Endothelial cell of umbilical vein (primary cell): ENCODE measurements at places on chromosomes 1 and 21.

GRCh38 chr21:22575165-22575584 is 1577.0 kb downstream of the NCAM2 start:
- peak; percentile 93 for DNase-seq
- no peaks in the 10 kb centered on the region for H3K27me3 ChIP-seq
- H3K4me3 ChIP-seq, result no peak overlapping the region
- no peak overlapping the region for H3K27ac ChIP-seq
- H3K4me1 ChIP-seq, result peaks cover 3% of the 10 kb centered on the region

- DNase-seq, result peak; percentile 67
- H3K4me3 ChIP-seq, result no peak overlapping the region
- no peaks in the 10 kb centered on the region for H3K27me3 ChIP-seq
- no peaks in the 10 kb centered on the region for H3K36me3 ChIP-seq
- peak overlapping the region; percentile 13 for H3K27ac ChIP-seq
Observed at GRCh38 chr1:212749821-212750535, 41.6 kb downstream of the NSL1 start.

GRCh38 chr1:21925334-21925940 is 11.7 kb downstream of the HSPG2 start:
- peak overlapping the region; percentile 79 for H3K27ac ChIP-seq
- no peak overlapping the region for H3K4me3 ChIP-seq
- no peaks in the 10 kb centered on the region for H3K27me3 ChIP-seq

- no peaks in the 10 kb centered on the region for H3K36me3 ChIP-seq
- no peak for DNase-seq
- no peak overlapping the region for H3K27ac ChIP-seq
- H3K27me3 ChIP-seq, result no peaks in the 10 kb centered on the region
- no peak overlapping the region for H3K4me3 ChIP-seq
Observed at GRCh38 chr21:27423906-27424595, 457.2 kb upstream of the ADAMTS5 start.

DNA sequence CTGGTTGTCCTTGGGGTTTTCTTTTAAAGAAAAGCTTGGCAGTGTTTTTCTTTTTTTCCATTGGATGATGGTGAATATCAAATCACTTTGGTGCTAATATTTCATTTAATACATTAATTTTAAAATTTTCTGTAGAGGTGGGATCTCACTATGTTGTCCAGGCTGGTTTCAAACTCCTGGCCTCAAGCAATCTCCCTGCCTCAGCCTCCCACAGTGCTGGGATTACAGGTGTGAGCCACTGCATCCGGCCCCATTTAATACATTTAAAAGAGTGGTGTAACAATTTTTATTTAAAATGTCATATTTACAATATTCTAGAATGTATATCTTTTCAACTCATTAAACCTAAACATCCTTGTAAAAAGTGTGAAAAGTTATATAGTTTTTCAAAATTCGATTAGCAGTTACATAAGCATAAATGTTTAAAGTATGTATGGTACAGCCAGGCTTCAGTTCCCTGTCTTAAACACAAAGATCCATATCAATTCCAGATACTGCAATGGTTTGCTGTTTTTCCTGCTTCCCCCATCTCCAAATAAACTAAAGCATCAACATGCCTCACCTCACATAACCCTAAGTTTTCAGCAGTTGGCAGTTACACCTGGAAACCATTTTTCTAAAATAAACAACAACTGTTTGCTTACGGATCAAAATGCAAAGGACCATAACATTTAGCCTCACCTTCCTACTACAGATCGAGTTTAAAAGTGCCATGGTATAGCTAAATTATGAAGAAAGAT is 8.9 kb upstream of the LGALS8 start:
- H3K4me3 ChIP-seq, result no peak overlapping the region
- H3K36me3 ChIP-seq, result no peaks in the 10 kb centered on the region
- H3K4me1 ChIP-seq, result no peaks in the 10 kb centered on the region
- DNase-seq, result no peak

GRCh38 chr1:116902027-116902426 is 7.7 kb upstream of the PTGFRN start:
- no peak overlapping the region for H3K27ac ChIP-seq
- H3K4me3 ChIP-seq, result no peak overlapping the region
- no peaks in the 10 kb centered on the region for H3K36me3 ChIP-seq
- no peaks in the 10 kb centered on the region for H3K4me1 ChIP-seq
- H3K27me3 ChIP-seq, result peaks cover 17% of the 10 kb centered on the region
- DNase-seq, result no peak

DNA sequence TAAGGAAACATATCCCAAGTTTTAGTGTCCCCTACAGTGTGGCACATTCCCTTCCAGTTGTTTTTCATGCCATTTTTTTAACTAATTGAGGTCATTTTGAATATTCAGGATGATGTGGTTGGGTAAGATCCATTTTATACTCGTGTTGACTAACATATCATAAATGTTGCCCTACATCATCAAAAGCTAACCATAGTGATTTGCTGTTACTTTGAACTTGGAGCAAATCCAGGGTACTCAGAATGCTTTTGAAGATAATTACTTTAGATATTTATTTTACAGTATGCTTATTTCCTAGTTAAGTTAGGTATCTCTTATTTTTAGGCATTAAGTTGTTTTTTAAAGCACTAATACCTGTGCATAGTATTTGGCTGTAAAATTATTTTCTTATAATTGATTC is 57.8 kb downstream of the DYRK1A start:
- H3K27me3 ChIP-seq, result no peaks in the 10 kb centered on the region
- H3K4me1 ChIP-seq, result peaks cover 14% of the 10 kb centered on the region
- H3K27ac ChIP-seq, result no peak overlapping the region
- peaks cover 6% of the 10 kb centered on the region for H3K36me3 ChIP-seq
- peak; percentile 18 for DNase-seq

DNA sequence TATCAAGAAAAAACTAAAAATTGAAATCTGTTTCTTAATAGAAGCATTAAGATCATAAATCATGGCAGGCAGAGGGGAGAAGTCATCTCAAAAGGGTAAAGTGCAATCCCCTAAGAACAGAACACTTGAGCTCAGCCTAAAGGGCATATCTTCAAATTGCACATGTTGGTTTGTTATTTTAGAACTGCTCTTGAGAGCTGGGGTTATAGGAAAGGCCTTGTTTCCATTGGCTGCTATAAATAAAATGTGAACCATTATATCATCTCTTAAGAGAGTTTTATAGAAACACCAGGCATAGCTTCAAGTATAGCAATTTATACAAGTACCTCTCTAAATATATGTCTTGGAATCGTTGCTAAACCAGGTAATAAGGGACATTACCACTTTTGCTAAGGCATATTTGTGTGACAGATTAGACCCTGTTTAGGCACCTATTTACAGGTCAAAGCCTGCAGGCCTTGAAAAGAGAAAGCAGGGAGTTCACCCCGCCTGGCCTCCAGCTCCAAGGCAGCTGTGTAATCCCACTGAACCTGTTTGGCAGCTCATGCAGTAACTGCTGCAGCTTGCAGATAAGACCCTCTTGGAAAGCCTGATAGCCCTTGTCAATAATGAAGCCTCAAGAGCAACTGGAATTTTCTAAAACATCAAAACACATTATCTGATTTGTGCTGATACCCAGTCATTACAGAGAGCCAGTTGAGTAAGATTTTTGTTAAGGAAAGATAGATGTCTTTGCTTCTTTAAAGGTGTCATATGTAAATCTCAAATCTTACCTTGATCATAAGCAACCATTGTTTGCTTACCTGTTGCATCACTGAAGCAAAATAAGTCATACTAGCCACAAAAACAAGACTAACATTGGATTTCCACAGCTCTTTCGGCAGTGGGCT is 24.2 kb upstream of the SYDE2 start:
- peaks cover 27% of the 10 kb centered on the region for H3K27me3 ChIP-seq
- no peaks in the 10 kb centered on the region for H3K4me1 ChIP-seq
- H3K4me3 ChIP-seq, result no peak overlapping the region
- no peak for DNase-seq

DNA sequence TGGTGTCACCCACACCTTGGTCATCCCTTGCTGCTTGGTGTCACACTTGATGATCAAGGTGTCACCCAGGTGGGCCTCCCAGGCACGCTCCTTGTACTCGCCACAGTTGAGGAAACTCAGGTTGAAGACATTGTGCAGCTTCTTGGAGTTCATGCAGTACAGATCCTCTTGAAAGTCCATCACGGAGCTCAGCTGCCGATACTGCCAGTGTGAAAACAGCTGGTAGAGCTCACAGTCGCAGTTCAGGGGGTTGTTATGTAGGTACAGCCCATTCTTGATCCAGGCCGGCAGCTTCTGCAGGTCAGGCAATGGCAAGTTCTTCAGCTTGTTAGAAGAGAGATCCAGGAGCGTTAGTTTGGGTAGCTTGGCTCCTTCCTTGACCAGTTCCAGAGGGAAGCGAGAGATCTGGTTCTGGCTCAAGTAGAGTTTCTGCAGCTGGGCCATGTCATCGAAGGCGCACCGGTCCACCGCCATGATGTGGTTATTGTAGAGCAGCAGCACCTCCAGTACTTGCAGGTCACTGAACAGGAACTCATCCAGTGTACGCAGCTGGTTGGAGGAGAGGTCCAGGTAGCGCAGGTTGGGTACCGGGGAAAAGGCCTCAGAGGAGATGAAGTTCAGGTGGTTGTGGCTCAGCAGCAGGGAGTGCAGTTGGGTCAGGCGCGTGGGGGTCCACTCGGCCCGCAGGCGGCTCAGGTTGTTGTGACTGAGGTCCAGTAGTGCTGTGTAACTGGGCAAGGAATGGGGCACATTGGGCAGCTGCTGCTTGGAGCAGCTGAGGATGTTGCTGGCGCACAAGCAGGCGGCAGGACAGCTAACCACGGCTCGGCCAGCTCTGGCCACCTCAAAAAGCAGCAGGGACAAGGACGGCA is 1.3 kb downstream of the AMIGO1 start:
- peaks cover 6% of the 10 kb centered on the region for H3K4me1 ChIP-seq
- H3K36me3 ChIP-seq, result no peaks in the 10 kb centered on the region
- H3K27ac ChIP-seq, result no peak overlapping the region

DNA sequence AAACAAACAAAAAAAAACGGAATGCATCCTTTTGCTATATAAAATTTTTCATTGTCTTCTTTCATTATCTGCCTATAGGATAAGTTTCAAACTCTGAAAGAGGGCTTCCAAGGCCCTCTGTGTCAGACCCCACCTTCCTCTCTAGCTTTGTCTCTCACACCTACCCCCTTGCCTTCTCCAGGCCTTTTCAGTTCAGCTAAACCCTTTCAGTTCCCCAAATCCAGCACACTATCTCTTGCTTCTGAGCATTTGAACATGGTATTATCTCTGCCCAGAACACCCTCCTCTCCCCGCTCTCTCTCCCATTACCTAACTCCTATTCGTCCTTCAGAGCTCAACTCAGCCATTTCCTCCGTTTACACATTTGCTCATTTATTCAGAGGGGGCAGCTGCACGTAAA is 35.7 kb downstream of the C1orf216 start:
- no peak for DNase-seq
- peaks cover 43% of the 10 kb centered on the region for H3K27me3 ChIP-seq
- no peaks in the 10 kb centered on the region for H3K36me3 ChIP-seq
- no peak overlapping the region for H3K4me3 ChIP-seq
- H3K27ac ChIP-seq, result no peak overlapping the region

DNA sequence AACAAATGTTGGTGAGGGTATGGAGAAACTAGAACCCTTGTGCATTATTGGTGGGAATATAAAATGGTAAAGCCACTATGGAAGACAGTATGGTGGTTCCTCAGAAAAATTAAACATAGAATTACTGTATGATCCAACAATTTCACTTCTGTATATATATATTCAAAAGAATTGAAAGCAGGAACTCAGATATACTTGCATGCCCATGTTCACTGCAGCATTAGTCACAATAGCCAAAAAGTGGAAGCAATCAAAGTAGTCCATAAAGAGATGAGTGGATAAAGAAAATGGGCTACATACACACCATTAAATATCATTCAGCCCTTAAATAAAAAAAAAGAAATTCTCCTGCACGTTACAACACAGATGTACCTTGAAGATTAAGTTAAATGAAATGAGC is 34.1 kb downstream of the ABL2 start:
- H3K4me1 ChIP-seq, result peaks cover 8% of the 10 kb centered on the region
- H3K27me3 ChIP-seq, result no peaks in the 10 kb centered on the region
- no peaks in the 10 kb centered on the region for H3K36me3 ChIP-seq
- H3K4me3 ChIP-seq, result no peak overlapping the region

DNA sequence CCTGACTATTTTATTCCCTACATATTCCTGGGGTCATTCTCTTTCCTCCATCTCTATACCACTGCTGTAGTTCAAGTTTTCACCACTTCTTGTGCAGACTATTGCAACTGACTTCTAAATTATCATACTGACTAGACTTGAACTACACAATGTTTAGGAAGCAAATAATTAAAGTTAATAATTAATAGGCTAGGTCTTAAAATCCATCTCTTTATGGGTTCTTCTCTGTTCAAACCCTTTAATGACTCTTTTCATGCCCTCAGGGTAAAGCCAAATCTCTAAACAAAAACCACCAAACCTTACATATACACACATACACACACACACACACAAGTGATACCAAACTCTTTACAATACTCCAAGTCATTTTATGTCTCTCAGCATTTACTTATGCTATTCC is 22.3 kb upstream of the MOB3C start:
- no peak for DNase-seq
- H3K4me3 ChIP-seq, result no peak overlapping the region
- no peaks in the 10 kb centered on the region for H3K36me3 ChIP-seq
- H3K27me3 ChIP-seq, result no peaks in the 10 kb centered on the region

GRCh38 chr1:29270929-29271521 is 34.7 kb downstream of the PTPRU start:
- DNase-seq, result no peak
- H3K4me1 ChIP-seq, result no peaks in the 10 kb centered on the region
- no peak overlapping the region for H3K27ac ChIP-seq
- H3K36me3 ChIP-seq, result no peaks in the 10 kb centered on the region
- H3K4me3 ChIP-seq, result no peak overlapping the region

DNA sequence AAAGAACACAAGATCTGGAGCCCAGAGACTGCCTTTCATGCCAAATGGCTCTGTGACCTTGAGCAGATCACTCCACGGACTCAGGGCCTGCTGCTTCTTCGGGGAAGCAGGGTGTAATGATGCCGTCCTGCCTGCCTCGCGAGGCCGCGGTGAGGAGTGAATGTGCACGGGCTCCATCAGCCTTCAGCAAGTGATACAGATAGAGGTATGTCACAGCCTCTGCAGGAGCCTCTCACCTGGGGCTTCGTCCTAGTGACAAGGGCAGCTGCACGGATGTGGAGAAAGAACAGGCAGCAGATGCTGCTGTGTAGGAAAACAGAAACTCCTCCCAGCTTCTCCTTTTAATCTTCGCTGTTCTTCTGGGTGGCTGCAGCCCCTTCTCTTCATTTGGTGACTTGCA is 127.5 kb downstream of the KCNN3 start:
- no peak overlapping the region for H3K27ac ChIP-seq
- no peak for DNase-seq
- no peak overlapping the region for H3K4me3 ChIP-seq
- no peaks in the 10 kb centered on the region for H3K36me3 ChIP-seq
- no peaks in the 10 kb centered on the region for H3K4me1 ChIP-seq

DNA sequence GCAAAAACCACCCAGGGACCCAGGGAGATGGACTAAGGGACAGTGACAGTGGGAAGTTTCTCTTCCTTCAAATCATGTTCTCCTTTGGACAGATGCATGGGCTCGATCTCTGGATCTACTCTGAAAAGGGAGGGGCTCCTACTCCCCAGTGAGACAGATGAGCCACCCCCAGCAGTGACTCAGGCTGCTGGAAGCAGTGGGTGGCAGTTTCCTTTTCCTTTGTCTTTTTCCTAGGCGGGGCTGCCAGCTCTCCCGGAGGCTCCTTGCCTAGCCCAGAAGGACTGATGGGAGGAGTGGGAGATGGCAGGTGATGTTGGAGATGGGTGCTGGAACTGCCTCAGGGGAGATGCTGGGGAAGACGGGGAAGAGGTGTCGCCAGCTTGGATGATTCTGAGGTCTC is 41.0 kb upstream of the IGSF21 start:
- no peaks in the 10 kb centered on the region for H3K4me1 ChIP-seq
- H3K27me3 ChIP-seq, result no peaks in the 10 kb centered on the region
- no peak overlapping the region for H3K27ac ChIP-seq
- DNase-seq, result no peak
- no peaks in the 10 kb centered on the region for H3K36me3 ChIP-seq

GRCh38 chr1:245105042-245105441 is 49.7 kb upstream of the KIF26B start:
- H3K27ac ChIP-seq, result no peak overlapping the region
- no peak overlapping the region for H3K4me3 ChIP-seq
- H3K36me3 ChIP-seq, result no peaks in the 10 kb centered on the region
- no peaks in the 10 kb centered on the region for H3K4me1 ChIP-seq
